Small intestine (tissue), 16 donors: ENCODE measurements at places on chromosomes 2 and 18.

GRCh38 chr2:237474931-237475703, 11.9 kb upstream of the MLPH start:
- DNase-seq = peak; percentile 93

- DNase-seq = peak; percentile 89
These were observed 174.0 kb downstream of the TGIF1 start for GRCh38 chr18:3623769-3624545.

- no peak for DNase-seq
These were observed 130.4 kb downstream of the MEIS1 start for GRCh38 chr2:66565291-66565690.

- no peak for DNase-seq
These were observed 953.5 kb downstream of the CNTNAP5 start for GRCh38 chr2:124978597-124978996.
